ENCODE measurements at places on chromosomes 16 and 17.

DNA sequence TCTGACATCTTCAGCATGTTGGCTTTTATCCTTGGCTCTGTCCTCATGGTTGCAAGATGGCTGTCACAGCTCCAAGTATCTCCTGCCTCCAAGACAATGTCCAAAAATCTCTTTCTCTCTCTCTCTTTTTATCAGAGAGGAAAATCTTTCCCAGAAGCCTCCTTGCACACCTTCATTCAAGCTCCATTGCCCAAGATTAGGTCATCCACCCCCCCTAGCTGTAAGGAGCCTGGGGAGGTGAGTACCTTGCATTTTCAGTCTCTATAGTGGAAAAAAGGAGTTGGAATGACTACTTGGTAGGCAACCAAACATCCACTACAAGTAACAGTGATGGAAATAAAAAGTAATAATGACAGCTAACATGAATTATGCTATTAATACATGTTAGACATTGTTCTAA lies 22.0 kb upstream of the NSMCE1 start:
- DNase-seq = no peak

GRCh38 chr17:7852919-7853690 lies 1.8 kb upstream of the TMEM88 start:
- no peak for DNase-seq

DNA sequence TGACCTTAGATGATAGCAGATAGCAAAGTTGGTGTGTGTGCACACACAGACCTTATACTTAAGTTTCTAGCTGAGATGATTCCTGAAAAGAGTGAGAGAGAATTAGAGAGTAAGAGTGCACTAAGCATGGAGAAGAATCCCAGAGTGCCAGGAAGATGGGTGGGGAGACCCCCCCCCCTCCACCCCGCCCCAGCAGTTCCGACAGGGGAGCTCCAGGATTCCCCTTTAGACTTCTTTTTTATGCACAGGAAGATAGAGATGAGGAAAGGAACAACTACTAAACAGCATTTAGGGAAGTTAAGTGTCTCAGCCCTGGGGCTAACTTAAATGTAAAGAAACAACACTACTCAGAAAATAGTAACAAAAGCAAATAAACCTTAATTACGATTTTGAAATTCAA lies 878.0 kb upstream of the GOT2 start:
- DNase-seq = no peak

DNA sequence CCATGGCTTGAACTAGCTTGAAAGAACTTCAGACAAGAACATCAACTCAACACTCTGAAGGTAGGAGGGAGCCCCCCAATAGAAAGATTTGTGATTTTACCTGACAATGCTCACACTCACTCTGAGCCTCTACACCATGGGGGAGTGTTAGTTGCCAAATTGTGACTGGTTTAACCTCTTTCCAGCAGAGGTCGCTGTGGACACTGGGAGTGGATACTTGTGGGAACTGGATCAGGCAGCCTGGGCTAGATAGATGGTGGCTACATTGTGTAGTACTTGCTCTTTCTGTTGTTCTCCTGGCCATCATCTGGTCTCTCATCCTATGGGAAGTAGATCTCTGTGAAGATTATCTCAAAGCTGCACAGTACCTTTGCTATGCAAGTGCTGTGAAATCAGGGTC lies 2.9 kb downstream of the SMPD3 start:
- no peak for DNase-seq

GRCh38 chr17:41784207-41784744 lies 2.2 kb downstream of the JUP start:
- no peak for DNase-seq

GRCh38 chr16:86466696-86467406 lies 43.5 kb upstream of the FOXF1 start:
- DNase-seq = no peak

- no peak for DNase-seq
Observed at GRCh38 chr17:39359994-39360393, 41.4 kb downstream of the FBXL20 start.

DNA sequence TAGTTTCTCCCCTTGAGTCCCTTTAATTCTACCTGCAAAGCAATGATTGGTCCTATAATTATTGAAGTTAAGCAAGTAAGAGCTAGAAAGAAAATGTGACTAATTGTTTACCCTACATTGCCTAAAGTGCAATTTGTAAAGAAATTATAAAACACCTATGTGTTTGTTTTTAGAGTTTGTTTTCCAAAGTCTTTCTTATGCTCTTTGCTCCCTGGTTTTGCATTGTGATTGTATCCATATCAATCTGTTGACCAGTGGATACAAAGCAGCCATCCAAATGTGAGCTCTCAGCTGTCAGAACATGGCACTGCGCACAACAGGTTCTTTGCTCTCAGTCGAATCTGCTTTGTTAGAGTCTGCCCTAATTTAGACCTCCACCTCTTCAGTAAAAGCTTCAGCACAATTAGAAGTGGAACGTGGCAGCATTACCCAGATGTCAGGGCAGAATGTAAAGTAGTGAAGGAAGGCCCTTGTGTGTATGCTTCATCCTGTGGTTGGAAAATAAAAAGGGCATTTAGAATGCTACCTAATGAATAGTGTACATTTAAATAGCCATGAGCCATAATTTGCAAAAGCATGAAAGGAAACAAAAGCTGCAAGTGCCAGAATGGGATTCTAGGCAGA lies 70.5 kb downstream of the AATF start:
- no peak for DNase-seq

DNA sequence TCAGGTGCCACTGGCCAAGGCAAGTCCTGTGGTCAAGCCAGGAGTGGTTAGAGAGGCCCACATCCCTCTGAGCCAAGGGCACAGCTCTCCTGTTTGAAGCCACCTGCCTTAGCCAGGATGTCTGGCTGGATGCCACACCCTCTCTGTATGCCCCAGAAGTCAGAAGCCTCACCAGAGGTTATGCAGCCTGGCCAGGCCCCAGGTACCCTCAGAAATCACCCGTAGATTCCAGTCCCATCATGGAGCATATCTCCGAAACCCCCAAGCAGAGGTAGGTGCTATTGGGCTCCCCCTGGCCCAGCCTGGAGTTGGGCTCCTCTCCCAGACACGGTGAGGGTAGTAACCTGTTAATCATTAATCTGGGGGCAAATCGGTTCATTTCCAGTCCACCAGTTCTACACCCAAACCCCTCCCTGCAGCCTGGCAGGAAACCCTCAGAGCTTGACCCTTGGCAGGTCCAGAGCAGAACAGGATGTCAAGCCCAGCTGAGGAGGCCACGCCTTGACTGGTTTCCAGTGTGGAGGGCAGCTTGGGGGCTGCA lies 60.6 kb upstream of the TMEM97 start:
- DNase-seq = no peak

DNA sequence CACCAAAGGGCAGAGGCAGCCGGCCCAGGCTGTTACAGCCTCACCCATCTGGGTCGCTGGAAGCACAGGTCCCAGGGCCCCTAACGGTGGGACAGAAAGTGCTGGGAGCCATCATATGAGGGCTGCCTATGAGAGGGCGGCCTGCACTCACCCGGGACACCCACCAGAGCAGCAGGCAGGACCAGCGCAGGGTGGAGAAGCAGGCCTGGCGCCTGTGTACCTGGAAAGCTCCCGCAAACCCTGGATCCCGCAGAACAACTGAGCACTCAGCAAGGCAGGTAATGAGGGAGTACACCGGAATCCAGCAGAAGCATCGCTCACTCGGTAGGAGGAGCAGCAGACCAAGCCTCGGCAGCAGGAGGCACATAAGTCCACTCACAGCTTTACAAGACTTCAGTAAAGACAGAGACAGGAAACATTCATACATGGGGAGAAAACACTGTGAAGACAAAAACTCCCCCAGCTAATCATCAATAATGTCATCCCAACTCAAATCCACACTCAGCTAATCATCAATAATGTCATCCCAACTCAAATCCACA lies 31.5 kb upstream of the C16orf95 start:
- DNase-seq = no peak

- DNase-seq = no peak
Observed at GRCh38 chr17:59425085-59425931, 93.9 kb downstream of the YPEL2 start.

DNA sequence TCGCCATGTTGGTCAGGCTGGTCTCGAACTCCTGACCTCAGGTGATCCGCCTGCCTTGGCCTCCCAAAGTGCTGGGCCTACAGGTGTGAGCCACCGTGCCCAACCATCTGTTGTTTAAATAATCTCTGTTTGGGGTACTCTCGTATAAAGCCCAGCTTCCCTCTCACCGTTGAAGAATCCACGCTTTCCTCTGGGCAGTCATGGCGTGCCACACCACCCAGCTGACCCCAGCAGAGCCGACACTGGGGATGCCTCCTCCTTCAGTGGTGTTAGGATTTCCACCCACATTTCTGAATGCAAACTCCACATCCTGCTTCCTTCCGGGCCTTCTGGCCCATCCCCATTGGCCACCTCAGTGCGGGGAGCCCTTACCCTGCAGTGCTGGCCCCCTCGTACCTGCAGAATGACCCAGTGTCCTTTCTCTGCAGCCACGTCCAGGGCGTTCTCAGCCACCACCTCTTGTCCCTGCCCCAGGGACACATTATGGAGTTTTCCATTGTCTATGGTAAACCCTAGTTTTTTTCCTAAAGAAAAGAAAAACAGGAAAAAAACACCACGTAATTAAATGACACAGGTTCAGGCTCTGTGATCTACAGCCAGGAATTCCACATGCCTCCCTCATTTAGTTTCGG lies 60.4 kb downstream of the PGS1 start:
- DNase-seq = no peak

- DNase-seq = no peak
Observed at GRCh38 chr17:45976755-45977505, 22.1 kb upstream of the STH start.

- DNase-seq = no peak
Observed at GRCh38 chr17:43381621-43382020, 17.2 kb upstream of the ARL4D start.

DNA sequence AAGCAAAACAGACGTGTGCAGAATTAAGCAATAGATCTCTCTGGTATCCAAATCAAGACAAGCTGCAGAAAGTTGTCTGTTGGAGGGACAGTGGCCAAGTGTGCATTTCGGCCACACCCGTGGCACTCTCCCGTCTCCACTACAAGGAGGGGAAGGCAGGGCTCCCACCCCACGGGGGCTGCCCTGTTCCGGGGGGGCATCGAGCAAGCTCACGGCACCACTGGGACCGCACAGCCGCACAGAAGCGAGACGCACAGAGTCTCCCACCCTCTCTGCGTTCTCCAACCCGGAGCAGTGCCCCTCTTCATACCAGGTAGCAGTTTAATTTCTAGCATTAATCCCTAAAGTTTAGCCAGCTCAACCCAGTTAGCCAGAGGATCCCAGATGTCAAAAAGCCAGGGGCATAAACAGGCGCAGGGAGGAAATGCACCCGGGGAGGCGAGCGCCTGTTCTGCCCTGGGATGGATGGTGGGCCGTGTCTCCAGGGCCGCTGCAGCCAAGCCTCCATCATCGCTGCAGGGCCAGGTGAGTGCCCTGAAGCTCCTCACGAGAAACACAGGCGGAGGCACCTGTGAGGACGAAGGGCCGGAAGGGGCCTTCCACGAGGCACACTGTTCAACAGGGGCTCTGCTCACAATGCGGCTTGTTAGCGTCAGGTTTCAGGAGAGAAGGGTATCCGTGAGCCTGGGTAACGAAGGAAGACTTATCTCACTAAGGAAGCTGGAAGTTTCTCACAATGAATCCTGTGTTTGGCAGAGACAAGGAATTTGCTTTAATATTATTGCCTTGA lies 42.1 kb upstream of the METRNL start:
- no peak for DNase-seq

- DNase-seq = no peak
Observed at GRCh38 chr17:55737976-55738501, 12.8 kb upstream of the PCTP start.

GRCh38 chr17:34530918-34531317 lies 48.5 kb upstream of the TMEM132E start:
- no peak for DNase-seq

- no peak for DNase-seq
Observed at GRCh38 chr17:32774695-32775084, 102.2 kb downstream of the MYO1D start.

- no peak for DNase-seq
Observed at GRCh38 chr17:69883120-69883519, 191.9 kb upstream of the KCNJ16 start.

- DNase-seq = no peak
Observed at GRCh38 chr17:48527547-48527932, 3.3 kb downstream of the HOXB1 start.

DNA sequence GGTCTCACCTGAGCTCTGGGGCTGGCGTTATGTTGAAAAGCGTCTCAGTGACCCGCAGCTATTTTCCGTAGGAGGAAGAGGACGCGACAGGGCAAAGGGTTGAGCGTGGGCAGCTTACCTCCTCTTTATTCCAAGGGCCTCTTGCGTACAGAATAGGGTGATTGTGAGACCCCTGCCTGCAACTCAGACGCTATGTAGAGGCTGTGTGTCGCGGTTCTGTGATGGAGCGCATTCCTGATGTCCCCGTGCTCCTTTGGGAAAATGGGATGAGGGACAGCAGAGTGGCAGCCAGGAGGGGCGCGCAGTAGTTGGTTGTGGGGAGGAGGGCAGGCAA lies 531 bp upstream of the CDH8 start:
- DNase-seq = no peak

DNA sequence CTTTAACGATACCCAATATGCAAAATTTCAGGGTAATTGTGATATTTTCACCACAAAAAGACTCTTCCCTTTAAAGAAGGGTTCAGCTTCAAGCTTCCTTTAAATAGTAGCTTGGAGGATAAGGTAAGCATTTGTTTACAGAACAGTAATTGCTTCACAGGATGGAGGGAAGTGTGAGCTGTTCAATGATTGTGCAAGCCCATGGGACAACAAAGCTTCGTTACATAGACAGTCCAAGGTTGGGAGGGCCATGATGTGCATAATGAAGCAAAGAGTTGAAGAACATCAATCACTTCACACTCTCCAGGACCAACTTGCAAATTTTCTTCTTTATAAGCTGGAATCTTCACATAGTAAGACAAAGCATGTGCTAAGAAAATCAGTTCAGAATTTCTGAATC lies 145.0 kb upstream of the ASIC2 start:
- no peak for DNase-seq

- DNase-seq = no peak
Observed at GRCh38 chr17:3904501-3904900, 11.6 kb upstream of the CAMKK1 start.

DNA sequence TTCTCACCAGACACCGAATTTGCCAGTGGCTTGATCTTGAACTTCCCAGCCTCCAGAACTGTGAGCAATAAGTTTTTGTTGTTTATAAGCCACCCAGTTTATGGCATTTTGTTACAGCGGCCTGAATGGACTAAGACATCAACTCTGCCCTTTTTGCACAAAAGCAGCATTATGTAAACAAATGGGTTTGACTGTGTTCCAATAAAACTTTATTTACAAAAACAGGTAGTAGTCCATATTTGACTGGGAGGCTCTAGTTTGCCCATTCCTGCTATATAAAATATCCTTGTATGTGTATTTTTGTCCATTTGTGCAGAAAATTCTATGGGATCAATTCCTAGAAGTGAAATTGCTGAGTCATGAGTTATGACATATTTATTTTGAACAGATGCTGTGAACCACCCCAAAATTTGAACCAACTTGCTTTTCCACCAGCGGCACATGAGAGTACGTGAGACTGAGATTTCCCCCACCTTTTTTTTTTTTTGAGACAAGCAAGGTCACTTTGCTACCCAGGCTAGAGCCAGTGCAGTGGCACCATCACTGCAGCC lies 21.3 kb upstream of the CLEC19A start:
- no peak for DNase-seq
